ENCODE measurements at places on chromosomes 1 and 21. TPM values are rescaled to one million over a fixed set of nuclear protein-coding genes. Genes with fewer than 3 reads are reported as not detected.

DNA sequence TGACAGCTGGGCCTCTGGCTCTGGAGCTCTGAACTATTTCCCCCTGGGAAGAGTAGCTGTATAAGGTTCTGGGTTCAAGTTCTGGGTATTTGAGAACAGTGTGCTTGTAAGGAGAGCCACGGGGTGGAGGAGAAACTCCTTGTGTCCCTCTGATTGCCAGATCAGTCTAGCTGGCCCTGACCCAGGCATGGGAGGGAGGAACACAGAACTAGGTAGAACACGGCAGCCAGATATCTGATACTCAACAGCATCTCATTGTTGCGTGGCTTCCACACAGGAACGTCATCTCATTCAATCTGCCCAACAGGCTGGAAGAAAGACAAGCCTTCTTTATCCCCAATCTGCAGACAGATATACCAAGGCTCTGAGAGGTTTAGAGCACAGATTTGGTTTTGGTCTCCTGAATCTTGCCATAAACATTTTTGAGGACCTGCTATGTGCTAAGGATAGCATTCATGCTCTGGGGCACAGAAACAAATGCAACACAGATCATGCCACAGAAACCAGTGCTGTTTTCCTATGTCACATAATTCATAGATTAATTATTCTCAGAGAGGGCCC lies 83.8 kb downstream of the PLXNA2 start:
- DNase-seq = no peak

Gene AUNIP
- total RNA-seq = 10.6 TPM

- no peak for DNase-seq
Observed at GRCh38 chr1:184800876-184801275, 46.2 kb upstream of the EDEM3 start.

- DNase-seq = no peak
Observed at GRCh38 chr21:42439284-42440186, 35.8 kb downstream of the UBASH3A start.
